ENCODE measurements at places on chromosomes 4 and X.
A peak's percentile ranks its signal among the peaks of the same experiment; 100 is the strongest.

DNA sequence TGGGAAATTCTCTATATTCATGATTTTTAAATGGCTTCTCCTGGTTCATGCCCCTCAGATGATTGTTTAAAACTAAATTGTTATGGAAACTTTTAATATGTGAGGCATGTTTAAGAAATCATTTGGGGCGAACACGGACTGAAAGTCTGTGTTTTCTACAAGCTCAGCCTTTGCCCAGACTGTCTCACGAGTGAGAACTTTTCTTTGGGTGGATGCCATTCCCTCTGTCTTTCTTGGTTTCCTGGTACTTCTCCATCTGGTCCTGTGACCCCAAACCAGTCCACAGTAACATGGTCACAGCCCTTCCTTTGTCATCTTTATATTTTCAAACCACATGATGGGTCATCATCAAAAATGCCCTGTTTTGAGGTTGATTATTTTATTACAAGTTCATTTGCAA, 186.6 kb upstream of the GNPDA2 start:
- no peak for DNase-seq

DNA sequence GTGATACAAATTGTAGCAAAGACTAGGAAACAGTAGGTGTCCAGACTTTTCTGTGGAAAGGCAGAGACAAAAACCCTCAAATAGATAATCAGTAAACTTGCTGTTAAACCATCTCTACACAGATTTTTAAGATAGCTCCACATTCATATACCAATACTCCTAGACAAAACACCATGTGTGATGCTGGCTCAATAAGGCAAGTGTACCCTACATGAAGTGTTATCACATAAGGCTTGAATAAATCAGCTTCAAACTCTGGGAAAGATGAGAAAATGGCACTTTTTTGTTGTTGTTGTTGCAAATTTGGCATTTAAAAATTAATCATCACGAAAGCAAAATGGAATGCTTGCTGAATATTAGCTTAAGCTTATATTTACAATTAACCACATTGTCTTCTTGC, 45.1 kb downstream of the DRD5 start:
- no peak for DNase-seq

- DNase-seq: no peak
Observed at GRCh38 chr4:147160908-147161513, 215.3 kb upstream of the TTC29 start.

DNA sequence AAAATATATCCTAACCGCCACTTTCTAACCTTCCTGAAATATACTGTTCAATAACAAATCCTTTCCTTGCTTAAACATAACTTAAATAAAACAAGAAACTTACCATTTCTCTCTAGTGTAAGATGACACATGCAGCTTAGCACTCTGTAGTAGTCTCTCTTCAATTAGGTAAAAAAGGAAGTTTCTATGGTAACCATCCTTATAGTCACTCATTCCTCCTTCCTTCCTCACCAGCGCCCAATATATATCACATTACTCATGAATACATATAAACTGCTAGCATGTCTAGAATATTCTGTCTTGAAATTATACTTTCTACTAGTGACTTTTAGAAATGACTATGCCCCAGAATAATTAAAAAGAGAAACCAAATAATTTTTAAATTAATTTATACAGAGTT, 112.2 kb downstream of the SNCA start:
- DNase-seq: no peak

GRCh38 chr4:14827111-14827510, 175.2 kb upstream of the CPEB2 start:
- DNase-seq: no peak

DNA sequence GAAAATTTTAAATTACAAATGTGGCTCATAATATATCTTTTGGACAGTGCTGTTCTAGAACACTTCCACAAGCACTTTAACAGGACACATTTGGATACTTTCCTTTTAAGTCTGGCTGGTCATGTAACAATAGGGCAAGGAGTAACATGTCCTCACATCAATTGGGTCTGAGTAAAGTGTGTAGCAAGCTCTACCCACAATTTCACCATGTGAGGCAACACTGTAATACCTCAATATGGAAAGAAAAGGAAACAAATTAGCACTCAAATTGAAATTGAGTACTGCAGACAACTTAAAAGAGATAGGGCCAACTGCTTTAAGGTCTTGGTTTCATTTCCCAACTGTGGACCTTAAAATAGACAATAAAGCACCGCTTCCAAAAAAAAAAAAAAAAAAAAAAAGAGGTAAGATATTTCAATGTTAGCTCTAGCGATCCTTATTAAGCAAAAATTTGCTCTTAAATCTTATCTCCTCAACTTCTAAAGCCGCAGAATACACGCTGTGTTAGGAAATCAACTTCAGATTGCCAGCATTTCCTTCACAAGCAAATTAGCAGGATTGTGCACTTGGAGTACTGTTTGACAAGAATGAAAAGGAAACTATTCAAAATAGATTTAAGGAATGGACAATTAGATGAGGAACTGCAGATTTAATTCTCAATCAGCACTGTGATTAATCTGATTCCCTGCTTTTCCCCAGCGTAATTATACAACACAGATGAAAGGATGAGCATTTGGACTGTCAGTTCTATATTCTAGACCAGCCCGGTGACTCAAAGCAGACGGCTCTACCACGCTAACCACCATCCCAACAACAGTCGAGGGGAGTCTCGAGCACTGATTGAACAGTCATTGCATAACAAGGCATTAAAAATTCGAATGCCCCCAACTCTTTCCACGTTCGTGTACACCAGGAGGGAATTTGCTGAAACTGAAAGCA, 1.6 kb downstream of the CASK start:
- no peak for DNase-seq

- no peak for DNase-seq
Observed at GRCh38 chr4:72311291-72311690, 257.7 kb downstream of the ADAMTS3 start.

DNA sequence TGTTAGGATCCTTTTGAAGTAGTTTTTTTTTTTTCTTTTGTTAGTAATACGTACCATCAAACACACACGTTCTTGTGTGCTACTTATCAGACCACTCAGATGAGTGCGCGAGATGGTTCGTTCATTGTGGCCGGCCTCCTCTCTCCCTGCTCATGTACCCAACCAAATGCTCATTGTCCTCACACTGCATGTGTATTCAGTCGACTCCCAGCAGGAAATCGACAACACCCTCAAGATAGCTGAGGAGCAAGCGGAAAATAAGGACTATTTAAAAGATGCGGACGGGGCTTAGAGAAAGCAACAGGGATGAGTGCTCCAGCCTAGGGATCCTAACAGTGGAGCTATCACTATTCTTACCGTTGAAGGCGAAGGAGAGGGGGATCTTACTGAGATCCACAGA, 72.9 kb upstream of the GUCY1A1 start:
- DNase-seq: no peak

- no peak for DNase-seq
Observed at GRCh38 chr4:104693601-104694201, 199.0 kb upstream of the CXXC4 start.

- DNase-seq: peak; percentile 43
Observed at GRCh38 chr4:2364654-2365053, 53.8 kb downstream of the ZFYVE28 start.

- no peak for DNase-seq
Observed at GRCh38 chr4:117640836-117641235, 393.4 kb upstream of the NDST3 start.

- no peak for DNase-seq
Observed at GRCh38 chrX:52341493-52341892, 27.3 kb upstream of the XAGE2 start.

- DNase-seq: no peak
Observed at GRCh38 chr4:76622717-76623116, 187.7 kb downstream of the SHROOM3 start.

GRCh38 chrX:46561824-46562657, 11.5 kb upstream of the CHST7 start:
- DNase-seq: no peak

All from heart right ventricle (tissue), 16 donors.